ENCODE measurements at places on chromosomes 7 and 10. TPM values are rescaled to one million over a fixed set of nuclear protein-coding genes. Genes with fewer than 3 reads are reported as not detected.

Gene FKBP6
- total RNA-seq: not detected

DNA sequence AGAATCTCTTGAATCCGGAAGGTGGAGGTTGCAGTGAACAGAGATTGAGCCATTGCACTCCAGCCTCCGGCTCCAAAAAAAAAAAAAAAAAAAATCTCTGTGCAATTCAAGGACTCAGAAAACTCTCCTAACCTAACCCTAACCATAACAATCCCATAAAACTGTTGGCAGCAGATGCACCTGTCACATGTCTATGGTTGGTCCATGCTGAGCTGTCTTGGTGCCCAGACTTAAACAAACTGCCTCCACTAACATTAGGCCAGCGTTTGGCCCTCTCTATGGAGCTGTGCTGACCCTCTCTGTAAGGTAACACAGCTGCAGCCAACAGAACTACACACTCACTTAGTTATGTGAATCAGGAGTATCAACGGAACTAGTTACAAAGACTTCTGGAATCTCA lies 132.5 kb upstream of the PTER start:
- no peak for DNase-seq

DNA sequence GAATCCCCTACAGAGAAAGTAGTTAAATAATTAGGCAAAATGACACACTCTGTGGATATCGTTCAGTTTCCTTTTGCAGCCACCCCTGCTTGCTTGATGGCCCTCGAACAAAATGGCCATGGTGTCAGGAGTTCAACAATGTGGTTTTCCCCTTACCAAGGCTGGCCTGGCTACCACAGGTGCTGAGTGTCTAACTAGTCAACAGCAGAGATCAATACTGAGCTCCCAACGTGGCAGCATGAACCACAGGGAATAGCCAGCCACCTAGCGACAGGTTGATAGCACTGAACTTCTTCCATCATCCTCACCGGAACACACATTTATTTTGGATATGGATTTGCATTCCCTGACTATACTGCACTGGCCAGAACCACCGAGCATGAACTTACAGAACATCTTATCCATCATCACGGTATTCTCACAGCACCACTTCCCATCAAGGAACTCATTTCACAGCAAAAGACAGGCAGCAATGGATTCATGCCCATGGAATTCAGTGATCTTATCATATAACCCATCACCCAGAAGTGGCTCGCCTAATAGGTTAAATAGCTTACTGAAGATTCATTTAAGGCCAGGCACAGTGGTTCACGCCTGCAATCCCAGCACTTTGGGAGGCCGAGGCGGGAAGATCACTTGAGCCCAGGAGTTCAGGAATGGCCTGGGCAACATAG lies 6.3 kb downstream of the C10orf67 start:
- DNase-seq: peak; percentile 34

Gene DDX56
- 53.3 TPM for total RNA-seq

All from mucosa of gallbladder (tissue), 1 donor.